ENCODE measurements at places on chromosomes 3 and 15. TPM values are rescaled to one million over a fixed set of nuclear protein-coding genes. Genes with fewer than 3 reads are reported as not detected.

Gene TPRG1
- total RNA-seq, result 16.5 TPM

DNA sequence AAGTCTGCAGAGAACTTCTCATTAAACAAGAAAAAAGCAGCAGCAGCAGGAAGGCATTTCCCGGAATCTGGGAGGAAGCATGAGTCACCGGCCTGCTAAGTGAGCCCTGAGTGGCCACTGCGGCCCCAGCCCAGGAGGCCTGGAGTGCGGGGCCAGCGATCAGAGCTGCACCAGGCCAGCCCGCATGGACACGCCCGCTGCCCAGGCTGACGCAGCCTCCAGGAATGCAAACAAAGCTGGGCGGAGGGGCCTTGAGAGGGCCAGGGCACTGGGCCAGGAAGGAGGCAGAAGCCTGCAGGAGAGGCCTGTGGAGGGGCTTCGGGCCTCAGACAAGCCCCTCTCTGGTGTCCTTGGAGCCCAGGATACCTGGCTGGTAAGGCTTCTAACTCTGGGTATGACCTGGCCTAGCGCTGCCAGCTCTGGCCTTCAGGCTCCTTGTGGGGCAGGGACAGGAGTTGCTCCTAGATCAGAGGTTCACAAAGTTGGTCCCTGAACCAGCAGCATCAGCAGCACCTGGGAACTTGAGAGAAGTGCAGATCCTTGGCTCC lies 101.2 kb downstream of the SMAD6 start:
- DNase-seq, result no peak

Gene TERC
- total RNA-seq, result 10.3 TPM

Gene TCTA
- total RNA-seq, result 38.2 TPM

- DNase-seq, result no peak
Measured at GRCh38 chr3:89315750-89316470, 208.5 kb downstream of the EPHA3 start.

DNA sequence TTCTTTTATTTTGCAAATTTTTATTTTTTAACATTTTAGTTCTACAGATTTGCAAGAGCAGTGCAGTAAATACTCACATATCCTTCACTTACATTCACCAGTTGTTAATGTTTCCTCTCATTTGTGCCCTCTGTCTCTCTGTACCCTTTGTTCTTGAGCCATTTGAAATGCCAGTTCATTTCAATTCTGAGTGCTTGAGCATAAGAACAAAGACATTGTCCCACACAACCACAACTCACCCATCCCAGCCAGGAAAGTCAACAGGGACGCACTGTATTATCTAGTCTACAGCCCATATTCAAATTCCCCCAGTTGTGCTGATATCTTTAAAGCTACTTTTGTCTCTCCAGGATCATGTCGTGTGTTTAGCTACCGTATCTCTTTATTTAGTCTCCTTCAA lies 141.4 kb upstream of the SLC6A11 start:
- DNase-seq, result no peak

GRCh38 chr3:16338999-16339398 lies 74.0 kb downstream of the OXNAD1 start:
- DNase-seq, result no peak

Gene DUOX1
- 0.21 TPM for total RNA-seq

Measured in T-cell (primary cell).